ENCODE measurements at places on chromosomes 1 and 21.
A peak's percentile ranks its signal among the peaks of the same experiment; 100 is the strongest.

- DNase-seq: no peak
Measured at GRCh38 chr1:51518586-51519047, 449 bp downstream of the EPS15 start.

DNA sequence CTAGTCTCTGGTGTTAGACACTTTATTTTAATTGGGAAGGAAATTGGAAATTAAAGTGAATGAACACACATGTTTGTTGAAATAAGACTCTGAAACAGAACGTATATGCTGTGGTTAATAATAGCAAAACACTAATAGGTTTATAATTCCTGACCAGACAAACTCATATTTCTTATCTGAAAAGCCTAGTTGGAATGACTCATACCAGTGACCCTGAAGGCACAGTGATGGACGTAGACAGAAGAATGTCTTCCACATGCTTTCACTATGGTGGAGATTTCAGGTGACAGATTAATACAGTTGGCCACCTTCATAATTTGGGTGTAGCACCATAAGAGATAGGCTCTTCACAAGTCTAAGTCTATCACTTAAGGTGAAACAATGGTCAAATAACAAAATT lies 83.0 kb upstream of the COL11A1 start:
- no peak for DNase-seq

DNA sequence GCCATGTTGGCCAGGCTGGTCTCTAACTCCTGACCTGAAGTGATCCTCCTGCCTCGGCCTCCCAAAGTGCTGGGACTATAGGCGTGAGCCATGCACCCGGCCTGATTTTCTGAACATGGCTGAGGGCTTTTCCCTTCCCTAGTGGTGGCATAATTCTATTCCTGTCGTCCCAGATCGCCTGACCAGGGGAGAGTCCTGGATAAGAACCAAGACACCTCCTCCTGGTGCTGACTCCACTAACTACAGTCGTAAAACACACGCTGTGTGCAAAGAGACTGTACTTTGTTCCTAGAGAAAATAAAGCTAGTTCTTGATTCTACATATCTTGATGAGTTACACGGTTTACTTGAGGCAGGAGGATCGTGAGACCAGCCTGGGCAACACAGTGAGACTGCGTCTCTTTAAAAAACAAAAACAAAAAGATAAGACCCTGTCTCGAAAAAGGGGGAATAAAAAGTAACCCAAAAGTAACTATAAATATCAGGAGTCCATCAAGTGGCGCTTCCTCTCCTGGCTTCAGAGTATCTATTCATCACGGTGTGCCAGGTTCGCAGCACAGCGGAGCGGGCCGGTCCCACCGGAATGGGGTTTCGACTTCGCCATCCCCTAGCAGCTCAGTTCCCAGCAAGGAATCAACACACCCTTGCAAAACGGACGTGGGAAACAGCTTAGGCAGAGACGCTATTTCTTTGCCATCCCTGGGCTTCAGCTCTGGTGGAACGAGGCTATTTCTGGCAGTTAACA lies 973 bp downstream of the SDF4 start:
- DNase-seq: peak; percentile 47

DNA sequence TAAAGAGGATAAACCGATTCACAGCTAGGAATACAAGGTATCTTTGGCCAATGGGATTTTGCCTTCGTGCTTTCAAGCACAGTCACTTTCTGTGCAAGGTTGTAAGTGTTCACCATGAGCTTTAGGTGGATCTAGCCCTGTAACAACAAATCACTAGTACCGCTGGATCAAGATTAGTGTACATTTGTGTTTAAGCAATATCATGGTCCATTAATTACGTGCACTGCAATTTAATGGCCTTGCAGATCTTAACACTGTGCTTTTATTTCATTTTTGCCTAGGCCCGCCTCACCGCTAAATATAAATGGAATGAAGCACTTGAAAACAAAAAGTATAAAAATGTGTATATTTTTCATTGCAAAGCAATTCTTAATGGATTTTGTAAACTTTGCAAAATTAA lies 461.1 kb downstream of the DSCAM start:
- no peak for DNase-seq

DNA sequence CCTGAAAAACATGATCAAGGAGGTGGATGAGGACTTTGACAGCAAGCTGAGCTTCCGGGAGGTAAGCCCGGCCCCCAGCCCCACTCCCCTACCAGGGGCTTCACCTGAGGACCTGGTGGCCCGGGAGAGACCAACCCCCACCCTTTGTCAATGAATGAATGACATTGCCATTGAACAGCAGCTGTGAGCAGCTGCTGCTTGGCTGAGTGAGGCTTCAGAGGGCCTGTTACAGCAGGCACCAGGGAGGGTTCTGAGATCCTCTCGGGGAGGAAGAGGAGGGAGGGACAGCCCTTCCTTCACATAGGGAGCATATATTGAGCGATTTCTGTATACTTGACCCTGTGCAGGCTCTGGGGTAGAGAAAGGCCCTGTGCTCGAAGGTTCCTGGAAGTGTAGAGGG lies 12.3 kb upstream of the CTRC start:
- no peak for DNase-seq

GRCh38 chr1:98323388-98323787 lies 338.1 kb upstream of the SNX7 start:
- peak; percentile 87 for DNase-seq

DNA sequence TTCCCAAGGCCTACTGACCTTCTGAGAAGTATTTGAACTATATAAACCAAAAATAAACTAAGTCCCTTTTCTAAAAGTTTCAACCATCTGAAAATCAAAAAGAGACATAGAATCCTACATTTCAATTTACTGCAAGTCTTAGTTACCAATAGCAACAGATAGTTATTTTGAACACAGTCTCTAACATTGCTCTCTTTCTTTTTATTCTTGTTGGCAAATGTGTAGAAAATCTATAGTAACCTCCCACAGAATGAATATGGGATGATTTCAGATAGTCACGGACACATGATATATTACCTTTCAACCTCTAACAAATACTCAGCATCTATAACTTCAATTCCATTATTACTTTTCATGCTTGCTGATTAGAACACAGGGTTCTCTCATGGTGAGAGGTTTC lies 68.9 kb upstream of the RAB3GAP2 start:
- no peak for DNase-seq

GRCh38 chr1:156140879-156141707 lies 12.3 kb upstream of the SEMA4A start:
- DNase-seq: no peak

GRCh38 chr1:57655161-57655560 lies 231.3 kb upstream of the DAB1 start:
- no peak for DNase-seq

DNA sequence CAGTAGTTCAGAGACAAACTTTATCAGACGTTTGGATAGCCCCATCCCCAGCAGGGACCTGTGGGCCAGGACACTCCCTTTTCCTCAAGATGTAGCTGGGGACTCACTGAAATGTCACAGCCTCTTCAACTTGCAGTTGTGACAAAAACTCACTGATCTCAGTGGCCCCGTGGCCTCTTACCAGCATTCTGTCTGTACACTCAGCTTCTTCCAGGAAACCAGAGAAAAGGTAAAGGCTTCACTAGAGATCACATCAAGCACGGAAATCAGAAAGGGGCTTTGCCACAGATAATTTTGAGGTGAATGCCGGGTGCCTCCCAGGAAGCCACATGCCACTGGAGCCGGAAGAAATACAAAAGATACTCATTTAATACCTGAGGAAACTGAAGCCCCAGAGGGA lies 122.2 kb downstream of the CCDC185 start:
- DNase-seq: no peak

- DNase-seq: no peak
Measured at GRCh38 chr1:185207170-185207569, 50.2 kb downstream of the SWT1 start.

GRCh38 chr1:25520446-25521061 lies 22.9 kb upstream of the LDLRAP1 start:
- DNase-seq: peak; percentile 74

DNA sequence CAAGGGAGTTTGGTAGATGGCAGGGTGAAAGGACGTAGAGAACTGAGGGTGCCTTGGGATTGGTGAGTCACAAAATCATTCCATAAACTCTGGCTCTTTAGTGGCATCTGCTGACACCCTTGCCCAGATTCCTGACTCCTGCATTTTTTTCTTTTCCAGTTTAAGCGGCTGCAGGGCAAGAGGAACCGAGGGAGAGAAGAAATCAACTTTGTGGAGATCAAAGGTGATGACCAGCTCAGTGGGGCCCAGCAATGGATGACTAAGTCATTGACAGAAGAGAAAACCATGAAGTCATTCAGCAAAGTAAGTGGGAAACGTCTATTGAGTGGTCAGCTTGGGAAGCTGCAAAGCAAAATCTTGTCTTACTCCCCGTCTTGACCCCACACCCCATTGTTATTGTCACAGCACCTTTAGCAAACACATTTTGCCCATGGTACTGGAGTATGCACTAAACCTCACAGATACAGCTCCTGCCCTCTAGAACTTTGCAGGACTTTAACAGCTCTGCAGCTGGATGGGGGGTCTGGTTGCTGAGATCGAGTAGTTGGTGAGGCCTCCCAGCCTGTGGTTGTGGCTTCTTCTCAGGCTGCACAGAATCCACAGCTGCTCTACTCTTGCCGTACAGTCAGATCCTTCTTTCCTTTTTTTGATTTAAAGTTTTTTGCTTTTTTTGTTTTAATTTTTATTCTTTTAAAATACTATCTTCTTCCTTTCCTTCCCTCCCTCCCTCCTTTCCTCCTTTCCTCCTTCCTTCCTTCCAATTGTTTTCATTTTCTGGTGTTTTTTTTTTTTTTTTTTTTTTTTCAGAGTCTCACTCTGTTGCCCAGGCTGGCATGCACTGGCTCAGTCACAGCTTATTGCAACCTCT lies 21.9 kb downstream of the SH2D2A start:
- no peak for DNase-seq

DNA sequence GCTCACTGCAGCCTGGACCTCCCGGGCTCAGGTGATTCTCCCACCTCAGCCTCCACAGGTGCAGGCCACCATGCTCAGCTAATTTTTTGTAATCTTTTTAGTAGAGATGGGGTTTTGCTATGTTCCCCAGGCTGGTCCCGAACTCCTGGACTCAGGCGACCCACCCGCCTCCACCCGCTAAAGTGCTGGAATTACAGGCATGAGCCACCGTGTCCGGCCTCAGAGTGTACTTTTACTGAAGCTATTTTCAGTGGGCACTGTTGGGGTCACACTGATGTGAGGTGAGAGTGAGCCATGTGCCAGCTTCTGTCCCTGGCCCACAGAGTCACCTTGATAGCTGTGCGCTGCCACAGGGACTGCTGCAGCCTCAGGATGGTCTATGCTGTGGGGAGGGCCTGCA lies 25.3 kb upstream of the HHAT start:
- DNase-seq: no peak

- no peak for DNase-seq
Measured at GRCh38 chr21:16741141-16741665, 771.6 kb upstream of the CXADR start.

DNA sequence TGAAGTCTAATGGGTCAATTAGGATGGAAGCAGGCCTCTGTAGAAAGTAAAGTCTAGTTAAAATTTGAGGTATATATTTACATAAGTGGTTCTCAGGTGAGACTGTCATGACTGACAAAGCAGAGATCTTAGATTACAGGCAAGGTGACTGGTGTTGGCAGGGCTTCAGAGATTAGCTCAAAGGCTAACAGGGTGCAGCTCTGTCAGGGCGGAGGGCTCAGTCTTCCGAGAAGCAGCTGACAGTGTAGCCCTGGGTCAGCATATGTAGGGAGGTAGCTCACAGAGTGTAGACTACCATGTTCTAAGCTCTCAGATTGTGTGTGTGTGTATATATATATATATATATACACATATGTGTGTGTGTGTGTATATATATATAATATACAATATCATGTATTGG lies 54.7 kb downstream of the RBM11 start:
- DNase-seq: no peak

GRCh38 chr1:88736633-88737248 lies 52.7 kb downstream of the PKN2 start:
- DNase-seq: peak; percentile 56

DNA sequence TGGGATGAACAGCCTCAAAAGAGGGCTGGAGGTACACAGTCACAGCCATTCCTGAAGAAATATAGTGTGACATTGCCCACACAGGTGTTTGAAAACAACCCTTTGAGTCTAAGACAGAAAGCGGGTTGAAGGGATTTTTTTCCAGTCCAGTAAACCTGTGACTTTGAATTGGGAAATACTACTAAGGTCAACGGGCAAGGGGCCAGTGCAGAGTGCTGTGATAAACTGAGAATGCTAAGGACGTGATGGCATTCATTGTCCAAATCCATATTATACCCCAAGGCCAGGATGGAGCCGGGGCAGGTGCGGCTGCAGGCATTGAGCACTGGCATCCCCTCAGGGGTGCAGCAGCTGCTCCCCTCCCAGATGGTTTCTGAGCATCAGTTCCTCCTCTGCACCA lies 36.6 kb downstream of the KIAA0040 start:
- no peak for DNase-seq

DNA sequence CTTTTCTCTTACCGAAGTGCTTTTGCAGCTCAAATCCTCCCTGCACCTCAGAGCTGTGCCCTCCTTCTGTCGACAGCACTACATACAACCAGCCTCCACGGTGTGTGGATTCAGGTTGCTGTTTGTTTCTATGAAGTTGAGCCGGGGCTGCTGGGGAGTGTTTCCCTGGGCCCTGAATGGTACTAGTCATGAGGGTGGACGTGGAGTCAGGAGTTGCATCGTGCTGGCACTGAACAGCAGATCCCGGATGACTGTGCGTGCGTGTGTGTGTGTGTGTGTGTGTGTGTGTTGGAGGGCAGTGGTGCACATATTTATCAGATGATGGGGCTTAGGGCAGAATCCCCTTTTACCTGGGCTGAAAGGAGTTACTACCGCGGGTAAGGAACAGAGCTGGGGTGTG lies 47.0 kb downstream of the ACTL8 start:
- DNase-seq: no peak

- no peak for DNase-seq
Measured at GRCh38 chr21:45552696-45553391, 10.6 kb upstream of the SLC19A1 start.

DNA sequence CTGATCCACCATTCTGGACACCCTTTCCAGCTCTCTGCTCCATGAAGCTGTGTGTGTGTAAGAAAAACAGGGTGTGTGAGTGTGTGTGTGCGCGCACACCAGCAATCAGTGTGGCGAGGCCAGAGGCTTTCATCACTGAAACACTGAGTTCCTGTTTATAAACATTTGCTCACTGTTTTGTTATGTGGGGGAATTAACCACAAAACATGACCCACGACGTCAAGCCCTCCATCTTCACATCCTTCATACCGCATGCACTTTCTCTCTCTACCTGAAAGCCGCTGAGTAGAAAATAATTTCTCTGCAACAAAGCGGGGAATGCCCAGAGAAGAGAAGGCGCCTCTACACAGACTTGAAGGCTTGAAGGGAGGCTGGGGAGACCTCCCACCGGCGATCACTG lies 148.9 kb upstream of the IRF2BP2 start:
- no peak for DNase-seq
